ENCODE measurements at places on chromosomes 6 and 20. TPM values are rescaled to one million over a fixed set of nuclear protein-coding genes. Genes with fewer than 3 reads are reported as not detected.

DNA sequence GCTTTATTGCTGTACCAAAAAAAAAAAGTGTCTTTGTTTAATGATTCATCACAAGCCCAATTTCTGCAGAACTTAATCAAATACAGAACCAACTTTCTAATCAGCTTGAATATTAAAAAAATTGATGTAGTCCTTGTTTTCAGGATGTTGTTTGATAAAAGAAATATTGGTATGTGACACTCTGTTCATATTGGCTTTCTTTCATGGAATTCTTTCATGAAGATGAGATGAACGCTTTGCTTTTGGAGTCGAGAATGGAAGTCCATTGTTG is 184.3 kb downstream of the ZNF217 start:
- DNase-seq: no peak

DNA sequence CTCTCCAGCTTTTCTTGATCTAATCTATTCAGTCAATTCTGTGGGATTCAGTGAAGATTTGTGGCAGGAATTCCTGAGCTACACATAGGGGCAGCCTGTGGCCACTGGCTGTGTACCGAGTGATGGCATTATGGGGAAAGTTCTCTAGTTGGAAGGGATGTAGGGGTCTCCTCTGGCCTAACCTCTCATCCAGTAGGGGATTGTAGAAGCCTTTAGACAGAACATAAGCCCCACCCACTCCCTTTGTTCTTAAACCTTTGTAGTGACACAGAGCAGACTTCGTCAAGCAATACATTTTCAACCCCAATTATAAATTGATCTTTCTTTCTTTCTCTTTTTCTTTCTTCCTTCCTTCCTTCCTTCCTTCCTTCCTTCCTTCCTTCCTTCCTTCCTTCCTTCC is 188.9 kb downstream of the QKI start:
- no peak for DNase-seq

GRCh38 chr6:160667639-160668481 is 3.8 kb upstream of the LPA start:
- no peak for DNase-seq

GRCh38 chr6:93412452-93412851 is 6.9 kb downstream of the EPHA7 start:
- DNase-seq: no peak

- DNase-seq: no peak
Observed at GRCh38 chr6:37481711-37482605, 17.7 kb downstream of the CCDC167 start.

DNA sequence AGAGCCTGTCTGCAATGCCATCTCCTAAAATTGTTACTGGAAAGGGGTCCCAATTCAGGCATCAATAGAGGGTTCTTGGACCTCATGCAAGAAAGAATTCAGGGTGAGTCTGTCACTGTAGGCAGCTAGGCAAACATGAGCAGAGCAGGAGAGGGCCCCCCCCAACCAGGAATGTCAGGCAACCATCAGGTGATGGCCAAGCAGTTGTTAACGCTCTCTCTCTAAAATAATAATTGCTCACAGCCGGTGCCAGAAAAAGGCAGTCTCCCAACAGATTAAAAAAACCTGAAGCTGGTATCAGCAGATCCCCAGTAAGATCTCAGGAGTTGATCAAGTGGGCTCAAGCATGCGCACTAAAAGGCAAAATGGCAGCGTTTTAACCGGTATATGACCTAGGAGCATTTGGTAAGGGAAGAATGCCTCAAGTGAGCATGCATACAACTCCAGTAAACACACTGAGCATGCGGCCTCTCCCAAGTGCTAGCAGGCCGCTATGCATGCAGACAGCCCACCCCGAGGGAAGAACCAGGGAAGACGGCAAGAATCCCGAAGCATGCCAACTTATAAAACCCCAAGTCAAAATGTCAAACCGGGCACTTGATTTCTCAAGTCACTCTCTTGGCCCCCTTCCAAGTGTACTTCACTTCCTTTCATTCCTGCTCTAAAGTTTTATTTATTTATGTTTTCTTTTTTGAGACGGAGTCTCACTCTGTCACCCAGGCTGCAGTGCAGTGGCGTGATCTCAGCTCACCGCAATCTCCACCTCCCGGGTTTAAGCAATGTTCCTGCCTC is 44.0 kb upstream of the RNGTT start:
- no peak for DNase-seq

- no peak for DNase-seq
Observed at GRCh38 chr6:2693231-2693630, 57.5 kb downstream of the MYLK4 start.

GRCh38 chr6:148242180-148242579 is 100.5 kb upstream of the SASH1 start:
- DNase-seq: no peak

DNA sequence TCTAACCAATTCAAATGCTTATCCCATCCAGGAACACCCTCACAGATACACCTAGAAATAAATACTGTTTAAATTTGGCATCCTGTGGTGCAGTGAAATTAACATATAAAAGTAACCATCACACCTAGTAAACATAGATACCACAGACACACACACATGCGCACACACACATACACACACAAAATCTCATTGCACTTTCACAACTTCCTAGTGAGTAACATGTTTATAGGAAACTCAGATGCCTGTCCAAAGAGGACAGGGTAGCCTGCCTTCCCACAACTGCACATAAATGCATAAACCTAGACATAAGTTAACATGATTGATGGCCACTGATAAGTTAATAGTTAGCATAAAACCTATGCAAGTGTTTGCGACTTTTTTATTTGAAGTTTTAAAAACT is 56.8 kb downstream of the LRRC1 start:
- no peak for DNase-seq

GRCh38 chr6:228881-229651 is 63.2 kb upstream of the DUSP22 start:
- no peak for DNase-seq

DNA sequence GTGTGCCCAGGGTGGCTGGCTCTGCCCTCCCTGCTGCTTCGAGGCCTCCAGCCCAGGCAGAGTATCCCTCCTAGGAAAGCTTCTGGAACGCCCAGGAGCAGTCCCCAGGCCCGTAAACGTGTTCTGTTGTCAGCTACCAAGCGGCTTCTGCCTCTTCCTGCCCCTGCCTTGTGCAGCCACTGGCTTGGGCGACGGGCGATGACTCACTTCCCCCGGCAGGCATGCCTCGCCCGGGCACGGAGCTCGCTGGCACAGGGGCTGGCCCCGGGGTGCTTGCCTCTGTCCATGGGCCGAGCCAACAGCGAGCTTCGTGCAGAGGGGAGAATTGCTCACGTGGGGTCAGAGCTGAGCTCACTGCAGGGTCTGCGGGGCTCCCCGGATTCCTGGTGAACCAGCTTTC is 86.7 kb upstream of the THBS2 start:
- no peak for DNase-seq

DNA sequence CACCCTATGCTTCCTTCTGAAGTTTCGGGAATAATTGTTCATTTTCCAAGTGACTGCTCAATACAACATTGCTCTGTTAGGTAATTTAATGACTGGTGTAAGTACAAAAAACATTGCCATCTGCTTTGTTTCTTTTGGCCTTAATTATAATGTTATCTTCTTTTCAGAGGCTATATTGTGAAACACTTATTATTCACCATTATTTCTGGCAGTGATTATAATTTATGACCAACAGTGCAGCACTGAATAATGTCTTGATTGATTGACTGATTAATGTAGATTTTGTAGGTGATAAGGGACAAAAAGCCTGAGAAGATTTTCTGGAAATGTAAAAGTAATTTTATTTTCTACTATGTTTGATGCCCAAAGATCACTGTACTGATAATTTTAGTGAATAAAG is 377.7 kb downstream of the PLCB1 start:
- no peak for DNase-seq

DNA sequence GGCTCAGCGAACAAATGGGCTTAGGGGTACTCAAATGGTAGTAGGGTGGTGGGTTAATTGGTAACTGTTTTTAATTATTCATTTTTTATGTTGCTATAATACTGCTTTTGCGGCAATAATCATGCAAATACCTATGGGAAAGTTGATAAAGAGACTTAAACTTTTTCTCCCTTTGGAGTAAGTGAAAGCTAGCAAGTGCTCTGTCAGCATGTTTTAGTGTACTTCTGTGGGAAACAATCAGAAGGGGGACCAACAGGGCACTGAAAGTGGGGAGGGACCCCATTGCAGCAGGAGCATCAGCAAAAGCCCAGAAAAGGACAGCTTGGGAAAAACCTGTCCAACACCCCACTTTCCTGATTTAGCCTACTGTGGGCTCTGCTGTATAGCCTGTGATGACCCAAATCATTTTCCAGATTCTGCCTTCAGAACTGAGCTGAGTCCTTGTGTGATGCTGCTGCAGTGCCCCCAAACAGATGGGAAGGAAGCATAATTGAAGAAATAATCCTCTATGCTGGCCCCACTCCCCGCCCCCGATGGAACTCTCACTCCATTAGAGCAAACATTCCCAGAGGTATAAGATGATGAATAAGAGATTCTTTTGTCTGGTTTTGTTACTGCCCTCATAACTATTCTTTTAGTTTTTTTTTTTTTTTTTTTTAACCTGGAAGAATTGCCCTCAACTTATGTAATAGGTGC is 322.8 kb downstream of the CD83 start:
- DNase-seq: no peak

- no peak for DNase-seq
Observed at GRCh38 chr6:3808199-3808598, 41.0 kb upstream of the FAM50B start.

The COL19A1 gene
- total RNA-seq: 0.33 TPM

The NKAIN4 gene
- not detected for total RNA-seq

The SLC22A3 gene
- not detected for total RNA-seq

The DUSP22 gene
- 24.4 TPM for total RNA-seq

The EPPIN gene
- not detected for total RNA-seq

The NOTCH4 gene
- total RNA-seq: 1.4 TPM

The PAX1 gene
- not detected for total RNA-seq

The RIMS1 gene
- not detected for total RNA-seq

The GFRA4 gene
- not detected for total RNA-seq

The OOEP gene
- total RNA-seq: 0.47 TPM
